ENCODE measurements at places on chromosomes 3 and 15. TPM values are rescaled to one million over a fixed set of nuclear protein-coding genes. Genes with fewer than 3 reads are reported as not detected.

Gene DUOX2
- not detected for total RNA-seq

Gene NMNAT3
- 0.73 TPM for total RNA-seq

- DNase-seq = no peak
Measured at GRCh38 chr3:187951452-187952190, 202.3 kb upstream of the LPP start.

DNA sequence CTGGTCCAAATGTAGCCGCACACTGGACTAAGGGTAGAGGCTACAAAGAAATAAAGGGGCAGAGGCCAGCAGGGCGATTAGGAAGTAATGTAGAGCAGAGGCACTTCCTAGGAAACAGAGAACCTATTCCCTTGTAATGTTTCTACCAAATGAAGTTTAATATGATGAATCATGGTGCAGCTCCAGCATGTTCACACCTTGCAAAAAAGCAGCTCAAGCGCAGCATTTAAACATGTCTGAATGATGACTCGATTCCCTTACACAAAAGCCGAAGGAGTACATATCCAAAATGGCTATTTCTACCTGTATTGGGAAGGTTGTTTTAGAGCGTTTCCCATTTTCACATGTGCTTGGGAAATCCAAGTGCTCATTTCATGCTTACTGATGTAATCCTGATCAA is 204.8 kb downstream of the MECOM start:
- DNase-seq = no peak

DNA sequence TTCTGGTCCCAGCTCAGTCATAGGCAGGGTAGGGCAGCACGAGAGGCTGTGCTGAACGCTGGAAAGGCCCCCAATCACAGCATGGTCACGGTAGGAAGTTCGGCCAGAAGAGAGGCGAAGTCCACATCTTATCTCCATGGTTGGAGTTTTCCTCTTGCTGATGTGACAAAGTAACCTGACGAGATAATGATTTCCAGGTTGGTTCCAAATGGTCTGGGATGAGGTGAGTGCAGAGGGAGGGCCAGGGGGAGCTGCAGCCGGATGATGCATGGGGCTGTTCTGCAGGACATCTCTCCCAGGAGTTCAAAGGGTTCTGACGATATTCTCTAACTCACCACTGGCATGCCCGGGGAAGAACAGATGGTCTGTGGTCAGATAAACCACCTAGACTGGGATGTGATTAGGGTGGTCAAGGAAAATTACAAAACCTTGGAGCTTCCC is 83.2 kb upstream of the WNT5A start:
- no peak for DNase-seq

- no peak for DNase-seq
Measured at GRCh38 chr15:46126581-46126980, 491.8 kb downstream of the SQOR start.

- peak; percentile 73 for DNase-seq
Measured at GRCh38 chr15:67303490-67304363, 49.1 kb downstream of the IQCH start.

Gene PP2D1
- not detected for total RNA-seq

DNA sequence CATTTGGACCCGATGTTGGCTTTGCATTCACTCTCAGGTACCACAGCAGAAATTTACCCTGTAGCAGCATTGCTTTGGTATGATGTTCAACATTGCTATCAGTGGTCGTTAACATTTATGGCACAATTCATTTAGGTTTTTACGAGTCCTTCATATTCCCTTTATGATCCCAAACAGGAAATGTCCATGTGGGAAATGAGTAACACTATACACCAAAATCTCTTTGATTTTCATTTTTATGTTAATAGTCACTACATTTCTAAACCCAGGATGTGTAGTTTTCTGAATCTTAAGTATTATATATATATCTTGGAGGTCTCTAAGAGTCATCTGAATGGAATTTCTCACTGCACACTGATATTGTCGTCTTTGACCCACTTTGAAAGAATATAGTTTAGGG is 78.5 kb upstream of the RBMS3 start:
- DNase-seq = no peak

GRCh38 chr3:147415286-147415685 is 6.1 kb downstream of the ZIC1 start:
- DNase-seq = no peak

Data from activated CD4-positive, alpha-beta T cell treated with anti-CD3 and anti-CD28 coated beads, Interleukin-2, amount 10 ng/mL, durations not matched to agents 24 days and 14 days (primary cell).